Stimulated activated CD8-positive, alpha-beta memory T cell treated with anti-CD3 and anti-CD28 coated beads, Interleukin-7, amount 100 ng/mL, for 24 hours (primary cell): ENCODE measurements at places on chromosomes 16 and 17.

DNA sequence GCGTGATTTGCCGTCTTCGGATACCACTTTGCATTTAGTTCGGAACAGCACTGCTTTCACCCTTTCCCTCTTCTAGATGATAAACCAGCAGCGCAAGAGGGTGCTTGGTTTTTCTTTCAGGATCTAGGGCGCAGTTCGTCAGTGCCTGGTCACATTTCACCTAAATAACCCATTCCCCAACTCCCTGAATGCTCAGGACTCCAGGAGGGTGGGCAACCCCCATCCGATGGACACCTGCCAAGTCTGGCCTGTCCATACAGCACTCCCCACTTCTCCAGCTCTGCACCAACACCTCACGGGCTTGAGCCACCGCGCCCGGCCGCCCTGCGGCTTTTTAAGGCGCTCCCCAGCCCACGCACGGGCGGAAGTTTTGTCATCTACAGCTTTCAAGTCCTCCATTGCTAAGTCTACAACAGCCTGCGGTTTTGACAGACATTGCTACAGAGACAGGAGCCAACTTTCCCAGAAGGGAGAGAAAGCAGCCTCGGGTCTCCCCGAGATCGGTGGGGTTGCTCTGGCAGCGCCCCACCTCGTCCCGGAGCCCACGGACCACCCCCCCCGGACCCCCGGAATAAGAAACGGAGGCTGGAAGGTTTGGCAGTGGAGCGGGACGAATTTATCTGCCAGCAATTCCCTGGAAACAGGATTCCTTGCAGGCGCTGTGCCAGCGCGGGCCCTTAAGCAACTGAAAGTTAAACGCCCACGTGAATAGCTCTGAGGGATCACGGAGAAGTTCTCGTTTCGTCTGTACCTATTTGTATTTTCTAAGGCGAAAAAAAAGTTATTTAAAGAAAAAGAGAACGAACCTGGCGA lies 38.6 kb upstream of the SLFN13 start:
- peak; percentile 71 for DNase-seq

GRCh38 chr17:10127819-10128425 lies 70.5 kb downstream of the GAS7 start:
- DNase-seq = no peak

DNA sequence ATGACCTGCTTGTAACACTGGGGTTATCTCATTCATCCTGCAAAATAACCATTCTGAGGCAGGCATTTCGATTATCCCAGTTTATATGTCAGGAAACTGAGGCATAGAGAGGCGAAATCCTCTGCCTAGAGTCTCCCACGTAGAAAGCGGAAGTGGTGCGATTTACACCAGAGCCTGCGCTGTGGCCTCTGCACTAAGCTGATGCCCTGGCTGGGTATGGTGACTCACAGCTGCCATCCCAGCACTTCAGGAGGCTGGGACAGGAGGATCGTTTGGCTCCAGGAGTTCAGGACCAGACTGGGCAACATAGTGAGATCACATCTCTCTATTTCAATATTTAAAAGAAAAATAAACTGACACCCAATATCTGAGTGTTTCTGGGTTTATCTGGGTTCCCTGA lies 59.3 kb upstream of the BCO1 start:
- DNase-seq = no peak

GRCh38 chr17:44334727-44335126 lies 10.1 kb upstream of the SLC25A39 start:
- DNase-seq = no peak

GRCh38 chr16:4570688-4571321 lies 14.7 kb downstream of the C16orf96 start:
- no peak for DNase-seq
